ENCODE measurements at places on chromosomes 5 and 9.

GRCh38 chr9:68975365-68976043 is 38.4 kb downstream of the PRKACG start:
- DNase-seq: no peak

DNA sequence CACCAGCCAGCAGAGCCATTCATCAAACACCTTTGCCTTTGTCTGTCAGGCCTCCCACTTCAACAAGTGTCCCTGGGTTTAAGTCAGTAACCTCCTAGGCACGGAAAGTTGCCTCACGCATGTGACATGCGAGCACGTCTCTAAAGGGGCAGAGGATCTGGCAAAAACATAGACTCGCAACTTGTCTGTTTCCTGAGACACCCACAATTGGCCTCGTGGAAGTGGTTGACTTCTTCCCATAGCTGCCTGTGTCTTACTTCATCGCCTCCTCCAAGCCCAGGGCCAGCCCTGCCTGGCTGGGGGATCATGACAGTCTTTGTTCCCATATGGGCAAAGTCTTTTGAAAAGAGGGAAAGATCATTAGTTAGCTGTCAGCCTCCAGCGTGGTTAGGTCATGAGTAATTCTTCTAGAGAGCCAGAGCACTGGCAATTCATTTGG is 35.5 kb upstream of the GLRX start:
- DNase-seq: no peak

DNA sequence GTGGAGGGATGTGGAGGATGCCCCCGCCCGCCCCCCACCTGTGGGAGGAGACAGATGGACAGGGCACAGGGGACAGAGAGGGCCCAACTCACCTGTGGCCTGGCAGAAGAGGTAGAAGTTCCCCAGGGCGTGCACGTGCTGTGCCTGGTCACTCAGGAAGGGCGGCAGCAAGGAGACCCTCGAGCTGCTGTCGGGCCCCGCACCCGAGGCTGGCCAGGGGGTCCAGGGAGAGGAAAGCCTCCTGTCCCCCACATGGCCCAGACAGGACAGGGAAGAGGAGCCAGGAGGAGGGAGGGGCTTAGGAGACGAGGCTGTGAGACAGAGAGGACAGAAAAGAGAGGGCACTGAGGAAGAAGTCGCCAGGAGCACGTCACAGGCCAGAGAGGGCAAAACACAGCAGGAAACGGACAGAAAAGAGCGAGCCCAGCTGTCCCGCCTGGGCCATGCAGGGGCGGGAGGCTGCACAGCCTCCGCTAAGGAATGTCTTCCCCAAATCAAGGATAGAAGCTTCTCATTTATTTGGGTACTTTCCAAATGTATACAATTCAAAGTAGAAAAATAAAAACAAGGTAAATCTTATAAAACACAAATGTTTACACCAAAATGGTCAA is 58.5 kb downstream of the SECISBP2 start:
- DNase-seq: no peak

GRCh38 chr5:134634227-134634626 is 1.6 kb upstream of the SAR1B start:
- DNase-seq: no peak

DNA sequence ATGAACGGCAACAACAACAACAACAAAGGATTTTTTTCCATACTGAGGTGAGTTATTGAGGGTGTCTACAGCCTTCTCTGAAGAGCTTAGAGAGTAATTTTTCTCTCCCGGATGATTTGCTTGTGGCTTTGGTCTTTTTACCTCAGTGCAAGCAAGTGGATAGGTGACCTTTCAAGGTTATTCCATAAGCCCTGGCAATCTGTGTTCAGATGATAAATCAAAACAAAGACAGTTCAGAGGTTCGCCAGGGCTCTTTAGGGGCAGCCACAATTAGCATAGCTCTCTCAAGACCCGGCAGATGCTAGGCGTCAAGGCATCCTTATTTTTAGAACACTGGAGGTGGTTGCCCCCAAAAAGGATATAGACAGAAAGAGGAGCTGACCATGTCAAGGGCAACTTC is 417.9 kb upstream of the C9orf72 start:
- no peak for DNase-seq

GRCh38 chr5:58459146-58460001 is 512 bp downstream of the PLK2 start:
- DNase-seq: peak; percentile 37
